NCI-H1092 (cell line): ENCODE measurements at places on chromosomes 13 and 19.

GRCh38 chr19:48963371-48964204, 1.5 kb upstream of the FTL start:
- no peak for DNase-seq

- no peak for DNase-seq
Measured at GRCh38 chr19:46839752-46840497, 10.7 kb downstream of the AP2S1 start.

- no peak for DNase-seq
Measured at GRCh38 chr19:4152241-4152998, 1.0 kb upstream of the CREB3L3 start.

- DNase-seq, result no peak
Measured at GRCh38 chr13:42272804-42273175, 838 bp downstream of the AKAP11 start.

GRCh38 chr13:110443622-110444225, 117.8 kb downstream of the RAB20 start:
- DNase-seq, result no peak
